CD8-positive, alpha-beta T cell (primary cell): ENCODE measurements at places on chromosomes 1 and 21.

GRCh38 chr1:101323535-101323934 lies 86.7 kb downstream of the S1PR1 start:
- no peak for DNase-seq

DNA sequence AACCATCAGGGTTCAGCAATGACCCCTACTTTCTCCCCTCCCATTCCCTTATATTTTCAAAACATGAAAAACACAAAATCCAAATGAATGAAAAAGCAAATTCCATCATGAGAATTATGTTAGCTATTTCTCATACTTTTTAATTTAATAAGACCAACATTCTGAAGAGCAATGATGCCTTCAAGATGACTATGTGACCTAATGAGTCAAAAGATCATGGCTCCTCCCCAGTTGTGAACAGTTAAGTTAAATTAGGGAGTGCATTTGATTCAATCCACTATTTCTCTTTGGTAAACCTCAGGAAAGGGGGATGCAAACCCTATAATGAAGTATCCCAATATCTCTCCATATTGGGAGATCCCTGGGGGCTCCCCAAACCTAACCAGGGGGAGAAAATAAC lies 36.5 kb downstream of the PUM1 start:
- DNase-seq = no peak

DNA sequence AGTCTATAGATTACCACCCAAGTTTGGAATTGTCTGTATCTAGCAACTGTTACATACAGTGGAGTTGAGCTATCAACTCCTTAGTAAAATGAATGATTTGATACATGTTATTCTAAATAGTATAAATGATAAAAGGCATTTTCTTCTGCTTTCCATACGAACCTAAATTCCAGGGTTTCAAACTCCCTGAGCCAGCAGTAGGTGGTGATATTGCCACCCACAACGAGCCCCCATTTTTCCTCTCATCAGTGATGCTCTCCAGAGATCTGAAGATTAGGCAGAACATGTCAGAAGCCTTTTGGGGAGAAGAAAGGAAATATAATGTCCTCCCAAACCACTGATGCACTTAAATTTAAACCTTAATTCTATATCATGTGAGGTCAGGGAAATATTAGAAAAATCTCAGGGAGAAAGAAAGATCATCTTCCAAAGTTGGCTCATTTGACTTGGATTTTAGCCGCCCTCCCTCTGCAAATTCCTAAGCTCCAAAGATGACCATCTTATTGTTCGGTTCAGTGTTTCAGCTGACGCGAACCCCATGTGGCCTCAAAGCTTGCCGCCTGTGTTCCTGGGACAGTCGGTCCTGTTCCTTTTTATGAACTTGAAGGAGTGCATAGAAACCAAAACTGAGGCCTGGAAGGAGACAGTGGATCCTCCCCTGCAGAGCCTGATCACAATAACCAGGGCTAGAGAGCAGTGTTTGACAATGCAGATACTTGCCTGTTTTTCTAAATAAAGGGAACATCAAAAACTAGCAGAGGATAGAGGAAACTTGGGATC lies 2.3 kb downstream of the EVA1C start:
- DNase-seq = no peak

DNA sequence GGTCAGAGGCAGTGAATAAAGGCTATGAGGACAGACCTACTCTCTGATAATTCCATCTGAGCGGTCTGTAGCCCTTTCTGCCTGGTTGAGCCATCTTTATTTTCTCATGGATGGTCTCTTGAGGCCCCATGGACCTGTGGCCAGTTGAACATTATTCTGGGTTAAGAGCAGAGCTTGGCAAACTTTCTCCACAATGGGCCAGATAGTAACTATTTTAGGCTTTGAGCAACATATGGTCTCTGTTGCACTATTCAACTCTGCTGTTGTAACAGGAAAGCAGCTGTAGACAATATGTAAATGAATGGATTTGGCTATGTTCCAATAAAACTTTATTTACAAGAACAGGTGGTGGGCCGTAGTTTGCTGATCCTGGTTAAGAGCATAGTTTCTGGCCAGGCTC lies 62.7 kb downstream of the KAZN start:
- no peak for DNase-seq

DNA sequence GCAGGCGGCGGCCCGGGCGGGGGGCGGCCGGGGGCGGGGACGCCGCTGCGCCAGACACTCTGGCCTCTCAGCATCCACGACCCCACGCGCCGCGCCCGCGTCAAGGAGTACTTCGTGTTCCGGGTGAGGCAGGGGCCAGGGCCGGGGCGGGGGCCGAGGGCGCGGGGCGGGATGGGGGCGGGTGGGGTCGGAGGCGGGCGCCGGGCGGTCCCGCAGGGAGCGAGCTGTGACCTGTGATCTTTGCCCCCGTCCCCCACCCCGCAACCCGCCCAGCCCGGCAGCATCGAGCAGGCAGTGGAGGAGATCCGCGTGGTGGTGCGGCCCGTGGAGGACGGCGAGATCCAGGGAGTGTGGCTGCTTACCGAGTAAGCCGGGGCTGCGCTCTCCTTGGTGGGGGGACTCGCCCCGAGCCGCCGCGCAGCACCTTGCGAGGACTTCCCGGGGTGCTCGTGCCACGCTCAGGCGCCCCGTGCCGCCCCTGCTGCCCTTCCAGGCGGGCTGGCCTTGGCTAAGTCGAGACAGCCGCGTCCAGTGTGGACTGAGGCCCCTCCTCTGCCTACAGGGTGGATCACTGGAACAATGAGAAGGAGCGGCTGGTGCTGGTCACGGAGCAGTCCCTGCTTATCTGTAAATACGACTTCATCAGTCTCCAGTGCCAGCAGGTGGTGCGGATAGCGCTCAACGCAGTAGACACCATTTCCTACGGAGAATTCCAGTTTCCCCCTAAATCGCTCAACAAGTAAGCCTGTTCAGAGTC lies 514 bp downstream of the TPRG1L start:
- peak; percentile 14 for DNase-seq

- DNase-seq = no peak
Observed at GRCh38 chr1:54743416-54744226, 20.7 kb downstream of the PARS2 start.

DNA sequence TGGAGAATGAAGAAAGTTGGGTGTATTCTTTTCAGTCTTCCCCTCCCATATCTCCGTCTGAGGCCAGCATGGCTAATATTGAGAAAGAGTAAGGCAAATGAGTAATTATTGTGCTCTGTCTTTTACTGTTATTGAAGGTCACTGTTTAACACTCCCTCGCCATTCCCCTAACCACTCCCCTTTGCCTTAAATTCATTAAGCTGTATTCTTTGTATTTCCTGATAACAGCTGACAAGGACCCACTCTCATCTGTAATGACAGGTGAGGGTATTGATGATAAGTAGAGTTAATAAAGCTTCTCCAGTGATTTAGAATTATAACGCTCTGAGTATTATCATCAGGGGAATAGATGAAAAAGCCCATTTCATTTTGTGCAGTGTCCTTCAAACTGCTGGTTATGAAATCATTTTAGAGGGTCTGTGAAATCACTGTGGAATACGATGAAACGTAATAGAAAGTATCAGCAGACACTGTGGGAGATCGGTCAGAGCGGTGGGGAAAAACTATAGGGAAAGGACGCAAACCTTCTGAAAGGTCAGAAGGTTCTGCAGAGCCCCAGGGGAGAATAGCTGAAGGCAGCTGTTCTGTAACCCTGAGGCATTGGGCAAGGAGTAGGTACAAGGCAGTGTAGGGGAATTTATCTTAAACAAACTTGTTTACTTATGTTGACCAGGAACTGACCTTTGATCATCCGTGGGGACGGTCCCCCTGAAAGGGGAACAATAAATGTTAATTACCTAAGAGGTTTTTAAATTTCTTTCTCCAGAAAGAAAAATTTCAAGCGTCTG lies 46.3 kb upstream of the CACYBP start:
- DNase-seq = no peak

DNA sequence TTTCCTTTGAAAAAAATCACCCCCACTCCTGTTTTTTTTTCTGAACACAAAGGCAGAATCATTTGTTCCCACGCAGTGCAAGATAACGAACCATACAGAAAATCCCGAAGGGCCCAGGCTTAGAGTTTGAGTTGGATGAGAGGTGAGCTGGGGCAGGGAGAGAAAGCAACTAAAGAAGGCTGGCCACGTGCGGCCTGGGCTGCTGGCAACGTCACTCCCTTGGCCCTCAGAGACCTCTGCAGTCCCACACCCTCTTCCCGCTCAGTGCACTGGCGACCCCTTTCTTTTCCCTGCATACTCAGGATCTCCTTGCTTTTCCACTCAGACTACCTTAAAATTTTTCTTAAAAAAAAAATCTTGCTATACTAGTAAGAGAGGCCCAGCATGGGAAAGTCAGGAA lies 28.2 kb upstream of the CRNN start:
- DNase-seq = no peak

- no peak for DNase-seq
Observed at GRCh38 chr1:184854036-184854435, 99.4 kb upstream of the EDEM3 start.

GRCh38 chr1:189751311-189751710 lies 726.4 kb downstream of the BRINP3 start:
- DNase-seq = no peak

DNA sequence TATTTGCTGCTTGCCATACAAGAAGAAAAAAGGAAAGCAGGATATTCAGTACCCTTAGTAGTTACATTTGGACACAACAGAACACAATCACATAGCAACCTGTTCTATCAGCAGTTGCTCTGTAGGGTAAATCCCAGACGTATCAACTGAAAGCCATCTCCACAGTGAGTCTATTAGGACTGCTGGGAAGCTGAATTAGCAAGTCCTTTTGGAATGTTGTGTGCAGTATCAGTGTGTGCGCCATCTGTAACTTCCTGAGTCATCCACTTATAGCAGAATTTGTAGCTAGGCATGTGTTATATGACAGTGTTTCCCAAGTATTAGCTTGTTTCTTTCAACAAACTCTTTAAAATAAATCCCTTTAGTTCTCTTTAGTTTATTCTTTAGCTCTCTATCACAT lies 21.3 kb downstream of the CCDC30 start:
- no peak for DNase-seq

- no peak for DNase-seq
Observed at GRCh38 chr1:151998611-151999362, 5.1 kb upstream of the S100A10 start.

- no peak for DNase-seq
Observed at GRCh38 chr1:207001492-207002245, 30.9 kb downstream of the C1orf116 start.

DNA sequence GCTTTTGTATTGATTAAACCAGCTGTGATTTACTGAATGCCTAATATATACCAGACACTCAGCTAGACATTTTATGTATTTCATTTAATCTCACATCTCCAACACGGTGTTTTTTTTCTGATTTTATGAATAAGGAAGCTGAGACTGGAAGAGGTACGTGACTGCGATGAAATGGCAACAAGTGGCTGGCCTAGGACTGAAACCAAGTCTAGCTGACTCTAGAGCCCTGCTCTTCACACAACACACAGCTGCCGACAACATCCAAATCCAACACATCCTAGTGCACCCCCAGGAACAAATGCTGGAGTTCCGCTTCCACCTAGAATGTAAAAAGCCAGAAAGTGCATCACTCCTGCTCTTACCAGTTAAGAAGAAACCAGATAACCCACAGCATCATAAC lies 10.7 kb upstream of the TOMM20 start:
- DNase-seq = no peak

DNA sequence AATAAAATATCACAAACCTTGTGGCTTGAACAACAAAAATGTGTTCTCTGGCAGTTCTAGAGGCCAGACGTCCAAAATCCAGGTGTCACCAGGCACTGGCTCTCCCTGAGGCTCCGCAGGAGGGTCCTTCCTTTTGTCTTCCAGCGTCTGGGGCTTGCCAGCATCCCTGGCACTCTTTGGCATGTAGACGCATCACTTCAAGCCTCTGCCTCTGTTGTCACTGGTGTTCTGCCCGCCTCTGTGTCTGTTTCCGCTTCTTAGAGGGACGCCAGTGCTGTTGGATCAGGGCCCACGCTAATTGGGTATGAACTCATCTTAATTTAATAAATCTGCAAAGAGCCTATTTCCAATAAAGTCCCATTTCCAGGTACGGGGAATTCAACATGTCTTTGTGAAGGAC lies 273.7 kb upstream of the C1orf174 start:
- DNase-seq = no peak

GRCh38 chr1:84598846-84599741 lies 24.9 kb upstream of the CTBS start:
- no peak for DNase-seq

DNA sequence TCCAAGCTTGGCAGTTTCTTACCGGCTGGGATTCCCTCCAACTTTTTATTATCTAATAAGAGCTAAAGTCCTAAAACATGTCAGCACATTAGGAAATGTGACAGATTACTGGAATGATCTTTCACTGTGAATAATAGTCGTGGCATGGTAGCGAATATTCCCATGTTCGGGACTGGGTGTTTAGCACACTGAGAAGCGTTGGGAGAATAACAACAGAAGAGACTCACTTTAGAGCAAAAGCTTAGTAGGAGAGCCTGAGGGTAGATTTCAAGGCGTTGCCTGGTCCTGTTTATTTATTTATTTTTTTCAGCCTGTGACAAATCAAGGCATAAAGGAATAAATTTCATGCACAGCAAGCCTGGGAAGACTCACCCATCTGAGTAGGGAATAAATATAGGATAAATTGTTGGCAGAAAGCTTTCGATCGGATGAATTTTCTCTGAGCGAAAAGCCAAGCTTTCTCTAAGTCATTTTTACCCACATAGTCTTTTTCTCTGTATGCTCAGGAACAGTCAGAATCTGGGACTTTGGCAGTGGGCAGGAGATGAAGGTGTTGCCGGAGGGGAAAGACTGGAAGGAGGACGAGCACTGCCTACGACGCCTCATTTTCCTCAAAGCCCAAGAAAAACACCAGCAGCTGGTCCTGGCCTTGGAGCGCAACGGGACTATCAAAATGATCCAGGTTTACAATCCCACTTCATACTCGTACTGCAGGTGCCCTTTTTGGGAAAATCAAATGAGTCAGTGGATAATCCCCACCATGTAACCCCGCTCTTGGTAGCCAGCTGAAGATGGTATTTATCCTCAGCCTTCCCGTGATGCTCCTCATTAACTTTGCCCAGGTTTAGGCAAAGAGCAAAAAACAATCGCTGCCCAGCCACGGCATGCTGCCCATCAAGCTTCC lies 97.2 kb downstream of the WDR64 start:
- DNase-seq = no peak
